Jurkat, Clone E6-1 (cell line): ENCODE measurements at places on chromosomes 5 and 9.

GRCh38 chr5:143889986-143890385 lies 78.0 kb downstream of the HMHB1 start:
- DNase-seq, result no peak

DNA sequence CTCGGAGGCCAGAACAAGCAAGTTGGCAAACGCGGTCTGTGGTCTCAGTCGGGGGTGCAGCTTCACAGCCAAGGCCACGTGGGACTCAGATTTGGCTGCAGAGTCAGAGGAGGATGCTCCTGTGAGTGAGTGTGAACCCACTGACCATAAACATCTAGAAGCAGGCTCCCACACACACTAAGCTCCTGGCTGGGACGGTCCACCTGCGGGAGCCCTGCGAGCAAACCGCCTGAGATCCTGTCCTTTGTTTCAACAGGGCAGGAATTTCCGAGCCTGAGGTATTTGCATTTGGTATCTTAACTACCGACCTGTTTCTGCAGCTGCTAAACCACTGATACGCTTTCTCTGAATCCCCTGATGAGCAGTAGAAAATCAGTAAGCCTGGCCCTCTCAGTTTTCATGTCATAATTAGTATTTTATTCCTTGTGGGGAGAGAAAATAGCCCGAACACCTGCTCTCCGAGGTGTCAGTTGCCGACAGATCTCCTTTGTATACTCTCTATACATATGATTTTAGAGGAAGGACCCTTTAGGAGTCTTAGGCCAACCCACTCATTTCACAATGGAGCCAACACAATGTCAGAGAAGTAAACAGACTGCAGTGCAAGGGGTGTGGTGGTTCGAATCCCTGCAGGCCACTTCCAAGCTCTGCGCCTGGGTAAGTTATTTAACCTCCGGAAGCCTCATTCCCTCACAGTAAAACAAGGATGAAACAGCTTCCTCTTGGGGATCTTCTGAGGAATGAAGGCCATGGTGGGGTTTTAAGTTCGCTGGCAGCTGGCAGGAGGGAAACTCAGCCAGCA lies 40.9 kb upstream of the PWWP2A start:
- DNase-seq, result no peak

DNA sequence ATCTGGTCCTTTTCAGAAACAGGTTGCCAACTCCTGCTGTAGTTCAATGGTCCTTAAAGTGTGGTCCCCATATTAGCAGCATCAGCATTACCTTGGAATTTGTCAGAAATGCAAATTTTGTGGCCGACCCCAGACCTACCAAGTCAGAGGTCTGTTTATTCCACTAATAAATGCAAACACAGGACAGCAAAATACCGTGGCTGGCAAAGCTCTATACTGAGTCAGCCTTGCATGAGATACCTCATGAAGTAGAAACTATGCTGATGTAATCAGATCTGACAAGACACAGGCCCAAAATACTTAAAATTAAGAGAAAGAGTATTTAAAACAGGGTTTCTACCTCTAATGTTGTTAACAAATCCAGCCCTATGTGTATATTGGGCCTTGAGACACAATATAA lies 3.0 kb downstream of the GOLM1 start:
- no peak for DNase-seq

DNA sequence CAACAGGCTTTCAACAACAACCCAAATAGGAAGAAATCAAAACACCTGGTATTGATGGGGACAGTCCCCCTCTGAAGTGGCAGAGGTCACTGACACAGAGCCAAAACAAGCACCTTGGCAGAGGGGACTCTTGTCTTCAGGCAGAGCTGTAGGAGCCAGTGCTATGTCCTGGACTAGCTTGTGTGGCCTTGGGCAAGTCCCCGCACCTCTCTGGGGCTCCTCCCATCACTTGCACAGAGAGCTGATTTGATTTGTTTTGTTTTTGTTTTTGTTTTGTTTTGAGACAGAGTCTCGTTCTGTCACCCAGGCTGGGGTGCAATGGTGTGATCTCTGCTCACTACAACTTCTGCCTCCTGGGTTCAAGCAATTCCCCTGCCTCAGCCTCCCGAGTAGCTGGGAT lies 100.8 kb downstream of the C9orf50 start:
- no peak for DNase-seq

- no peak for DNase-seq
These were observed 20.7 kb downstream of the ACTL7B start for GRCh38 chr9:108834959-108835665.

DNA sequence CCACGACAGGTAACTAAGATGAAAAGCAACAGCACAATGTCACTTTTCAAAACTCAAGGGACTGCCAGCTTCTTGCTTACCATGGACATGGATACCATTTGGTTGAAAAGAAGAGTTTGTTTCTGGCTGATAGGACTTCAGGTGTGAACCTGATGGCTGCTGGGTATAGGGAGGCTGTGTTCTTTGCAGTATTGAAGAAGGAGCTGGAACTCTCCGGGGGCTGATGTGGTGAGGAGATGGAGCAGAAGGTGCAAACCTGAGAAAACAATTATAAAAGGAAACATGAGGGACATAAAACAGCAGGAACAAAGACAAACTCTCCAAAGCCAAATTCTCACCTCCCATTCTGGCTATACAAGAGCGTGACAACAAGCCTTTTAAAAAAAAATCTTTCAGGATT lies 330.1 kb upstream of the RFX3 start:
- DNase-seq, result no peak

GRCh38 chr9:125472926-125473701 lies 211.5 kb downstream of the GAPVD1 start:
- no peak for DNase-seq

- DNase-seq, result no peak
These were observed 42.9 kb downstream of the LURAP1L start for GRCh38 chr9:12817702-12818101.

- no peak for DNase-seq
These were observed 673.1 kb upstream of the KLF4 start for GRCh38 chr9:108162664-108163063.

DNA sequence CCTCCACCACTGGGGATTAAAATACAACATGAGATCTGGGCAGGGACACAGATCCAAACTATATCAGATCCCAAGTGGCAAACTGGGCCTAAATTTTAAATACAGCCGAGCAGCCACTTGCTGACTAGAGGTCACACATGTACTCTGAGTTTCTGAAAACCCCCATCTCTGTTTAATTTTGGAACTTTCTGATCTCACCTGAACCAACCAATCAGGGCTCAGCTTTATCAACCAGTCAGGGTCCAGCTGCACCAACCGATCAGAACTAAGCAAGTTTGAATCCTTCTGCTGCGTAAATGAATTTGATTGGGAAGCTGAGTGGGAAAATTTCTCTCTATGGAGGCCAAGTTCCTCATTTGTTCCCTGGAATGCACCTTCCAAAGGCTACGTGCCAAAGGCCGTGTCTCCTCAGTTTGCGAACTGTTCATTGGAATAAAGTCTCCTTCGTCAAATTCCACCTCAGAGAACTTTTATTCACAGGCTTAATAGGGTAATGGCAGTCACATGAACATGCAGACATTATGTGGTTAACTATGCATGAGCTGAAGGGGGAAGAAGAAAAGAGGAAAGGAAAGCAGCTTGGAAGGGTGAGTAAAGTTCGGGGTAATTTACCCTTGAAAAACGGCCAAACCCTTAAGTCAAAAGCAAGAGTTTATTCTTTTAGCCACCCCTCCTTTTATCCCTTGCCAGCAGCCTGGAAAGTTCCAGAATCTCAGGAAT lies 3.7 kb downstream of the CD180 start:
- no peak for DNase-seq

DNA sequence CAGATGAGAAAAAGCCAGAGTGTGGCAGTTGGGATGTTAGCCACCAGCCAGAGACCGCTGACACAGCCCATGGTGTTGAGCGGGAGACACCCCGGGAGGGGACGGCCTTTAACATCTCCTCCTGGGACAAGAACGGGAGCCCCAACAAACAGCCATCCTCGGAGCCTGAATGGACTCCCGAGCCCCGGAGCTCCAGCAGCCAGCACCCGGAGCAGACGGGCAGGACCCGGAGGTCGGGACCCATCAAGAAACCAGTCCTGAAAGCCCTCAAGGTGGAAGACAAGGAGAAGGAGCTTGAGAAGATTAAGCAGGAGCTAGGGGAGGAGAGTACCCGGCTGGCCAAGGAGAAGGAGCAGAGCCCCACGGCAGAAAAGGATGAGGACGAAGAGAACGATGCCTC lies 28.0 kb upstream of the POMT1 start:
- no peak for DNase-seq

- DNase-seq, result no peak
These were observed 118.0 kb upstream of the OR13F1 start for GRCh38 chr9:104386013-104386412.

GRCh38 chr5:172235132-172235780 lies 41.3 kb downstream of the EFCAB9 start:
- no peak for DNase-seq

- no peak for DNase-seq
These were observed 160.6 kb downstream of the OLFM1 start for GRCh38 chr9:135248111-135248510.

GRCh38 chr5:168651648-168652047 lies 72.5 kb upstream of the PANK3 start:
- DNase-seq, result no peak
